Activated CD4-positive, alpha-beta T cell treated with anti-CD3 and anti-CD28 coated beads, Interleukin-2, Interleukin-6, amounts not matched to agents 100 ng/mL and 50 ng/mL, durations not matched to agents 16 hours and 8 hours (primary cell): ENCODE measurements at places on chromosomes 1 and 21.

GRCh38 chr1:65066766-65067490 lies 81.1 kb upstream of the AK4 start:
- peak; percentile 71 for DNase-seq

GRCh38 chr1:150874455-150875196 lies 1.8 kb downstream of the ARNT start:
- no peak for DNase-seq

GRCh38 chr21:14572204-14572780 lies 26.2 kb upstream of the SAMSN1 start:
- no peak for DNase-seq

- no peak for DNase-seq
Measured at GRCh38 chr1:67571901-67572593, 113.0 kb upstream of the GADD45A start.

DNA sequence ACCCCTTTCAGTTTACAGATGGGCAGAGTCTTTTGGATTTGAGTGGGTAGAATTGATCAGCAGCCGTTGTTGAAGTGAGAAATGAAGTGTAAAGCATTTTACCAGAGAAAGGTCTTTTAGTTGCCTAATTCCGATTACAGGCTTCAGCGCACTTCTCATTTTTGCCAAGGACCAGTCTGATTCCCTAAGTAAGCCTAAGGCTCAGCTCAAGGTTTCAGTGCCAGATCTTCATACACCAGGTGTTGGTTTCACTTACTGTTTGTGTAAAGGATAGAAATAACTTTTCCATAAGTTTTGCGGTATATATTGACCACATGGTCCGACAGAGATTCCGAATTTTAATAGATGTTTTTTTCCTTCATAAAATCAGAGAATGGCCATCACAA lies 83.9 kb upstream of the BMP8A start:
- DNase-seq = no peak
